RPMI7951 (cell line): ENCODE measurements at places on chromosomes 6 and 20. TPM values are rescaled to one million over a fixed set of nuclear protein-coding genes. Genes with fewer than 3 reads are reported as not detected.

Gene MPIG6B
- not detected in 2 replicates for total RNA-seq

Gene SLC26A8
- total RNA-seq, result not detected in 2 replicates

Gene PRR18
- total RNA-seq, result not detected in 2 replicates

Gene RHAG
- not detected in 2 replicates for total RNA-seq

Gene FAM184A
- total RNA-seq, result 0.24 and 0.78 TPM in 2 replicates

Gene RPL7L1
- 142 and 157 TPM in 2 replicates for total RNA-seq

Gene PTGIS
- under 0.01 and 0.24 TPM in 2 replicates for total RNA-seq

Gene BHLHE23
- total RNA-seq, result not detected in 2 replicates

Gene FUCA2
- total RNA-seq, result 108 and 111 TPM in 2 replicates

Gene NMBR
- total RNA-seq, result not detected in 2 replicates

Gene FKBP5
- total RNA-seq, result under 0.01 and 0.10 TPM in 2 replicates

Gene OR2B6
- not detected in 2 replicates for total RNA-seq

Gene CCR6
- not detected in 2 replicates for total RNA-seq

Gene RNF217
- total RNA-seq, result 8.0 and 10.3 TPM in 2 replicates

Gene SAMD3
- 0.96 and 1.2 TPM in 2 replicates for total RNA-seq

Gene TRAPPC3L
- not detected in 2 replicates for total RNA-seq

Gene BACH2
- 1.4 and 2.0 TPM in 2 replicates for total RNA-seq

Gene GPLD1
- not detected in 2 replicates for total RNA-seq

Gene HDAC2
- 69.3 and 88.2 TPM in 2 replicates for total RNA-seq

Gene SNAI1
- total RNA-seq, result 1.4 and 1.7 TPM in 2 replicates

Gene TSBP1
- not detected in 2 replicates for total RNA-seq

Gene GPX5
- total RNA-seq, result not detected in 2 replicates

Gene C6orf163
- total RNA-seq, result 0.12 and 0.29 TPM in 2 replicates

Gene HSPA12B
- not detected in 2 replicates for total RNA-seq

Gene RGS17
- 3.2 and 4.4 TPM in 2 replicates for total RNA-seq

Gene TP53INP2
- total RNA-seq, result 6.3 and 7.1 TPM in 2 replicates

Gene CCN6
- 0.24 TPM in 1 of 2 replicates, not detected in the other for total RNA-seq

Gene COL11A2
- 0.12 TPM in 1 of 2 replicates, not detected in the other for total RNA-seq

Gene BMP5
- not detected in 2 replicates for total RNA-seq

Gene ME1
- total RNA-seq, result 18.8 and 18.9 TPM in 2 replicates

Gene MACROD2
- total RNA-seq, result 0.20 and 0.24 TPM in 2 replicates

Gene MUC21
- not detected in 2 replicates for total RNA-seq

Gene RUNX2
- total RNA-seq, result 13.1 and 18.9 TPM in 2 replicates
